OCI-LY7 (cell line): ENCODE measurements at places on chromosomes 2 and 18.

DNA sequence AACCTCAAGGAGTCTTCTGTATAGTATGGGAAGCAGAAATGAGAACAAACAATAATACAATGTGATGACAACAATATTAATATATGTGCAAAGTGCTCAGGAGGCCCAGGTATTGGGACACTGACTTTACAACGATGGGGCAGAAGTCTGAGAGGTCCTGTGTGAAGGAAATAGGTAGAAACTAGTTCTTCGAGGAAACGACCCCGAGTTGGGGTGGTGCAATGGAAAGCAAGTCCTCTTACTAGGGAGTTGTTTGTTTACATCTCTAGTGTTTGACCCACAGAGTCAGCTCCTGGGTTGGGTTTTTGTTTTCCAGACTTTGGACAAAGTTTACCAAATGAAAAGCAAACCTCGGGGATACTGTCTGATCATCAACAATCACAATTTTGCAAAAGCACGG, 16.2 kb downstream of the CASP8 start:
- DNase-seq = no peak

GRCh38 chr2:240927390-240927781, 21.2 kb downstream of the CROCC2 start:
- DNase-seq = no peak

GRCh38 chr2:156907806-156908205, 349.7 kb upstream of the GALNT5 start:
- DNase-seq = no peak

GRCh38 chr2:116499389-116499788, 1315.1 kb upstream of the DDX18 start:
- no peak for DNase-seq

GRCh38 chr2:37898448-37898847, 26.6 kb upstream of the RMDN2 start:
- DNase-seq = no peak

- DNase-seq = peak; percentile 10
These were observed 476.4 kb upstream of the SPHKAP start for GRCh38 chr2:228657807-228658402.

- DNase-seq = no peak
These were observed 135.1 kb downstream of the NCOA1 start for GRCh38 chr2:24626131-24626530.

GRCh38 chr2:117704818-117705217, 109.7 kb upstream of the DDX18 start:
- no peak for DNase-seq

- no peak for DNase-seq
These were observed 104.7 kb downstream of the KLHL29 start for GRCh38 chr2:23489471-23490322.

- DNase-seq = no peak
These were observed 57.2 kb upstream of the SPOPL start for GRCh38 chr2:138444411-138444810.

GRCh38 chr2:187900021-187900420, 345.8 kb upstream of the TFPI start:
- DNase-seq = no peak

GRCh38 chr18:35167332-35167731, 73.5 kb upstream of the ZNF397 start:
- no peak for DNase-seq

GRCh38 chr2:203758841-203759689, 52.6 kb downstream of the CD28 start:
- DNase-seq = no peak
